Stimulated activated memory B cell treated with anti-CD40 and anti-IgM and Interleukin-4, amounts not matched to agents 10 μg/mL and 1 μg/mL and 100 μg/mL, for 72 hours (primary cell): ENCODE measurements at places on chromosomes 2 and 18.

DNA sequence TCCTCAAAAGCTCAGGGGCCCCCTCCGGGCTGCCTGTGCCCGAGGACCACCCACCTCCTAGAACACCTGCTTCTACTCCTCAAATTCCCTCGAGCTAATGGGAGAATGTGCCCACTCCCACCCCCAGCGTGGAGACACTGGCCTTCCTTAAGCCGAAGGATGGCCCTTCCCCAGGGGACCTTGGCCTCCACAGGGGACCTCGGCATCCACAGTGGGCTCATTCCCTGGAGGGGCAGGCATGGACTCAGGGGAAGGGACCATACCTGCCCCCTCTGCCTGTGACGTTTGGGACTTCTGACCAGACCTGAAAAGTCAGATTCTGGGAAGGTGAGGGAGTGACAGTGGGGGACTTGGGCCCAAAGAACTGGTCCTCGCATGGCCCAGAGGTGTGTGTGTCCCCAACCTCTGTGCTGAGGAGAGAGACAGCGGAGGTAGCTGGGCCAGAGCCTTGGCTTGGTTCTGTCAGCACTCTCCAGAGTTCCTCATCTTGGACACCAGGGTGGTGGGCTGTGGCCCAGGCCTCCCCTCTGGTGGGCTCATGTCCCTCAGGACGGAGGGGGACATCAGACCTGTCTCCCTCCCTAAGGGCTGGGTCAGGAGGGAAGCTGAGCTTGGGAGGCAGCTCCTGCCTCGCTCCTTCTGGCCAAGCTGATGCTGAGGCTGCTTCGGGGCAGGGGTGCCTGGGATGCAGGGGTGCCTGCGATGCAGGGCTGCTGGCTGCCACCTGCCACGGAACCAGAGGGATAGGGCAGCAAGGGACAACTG is 240.4 kb downstream of the HAUS1 start:
- no peak for ATAC-seq

- ATAC-seq, result no peak
Observed at GRCh38 chr18:63025251-63026090, 294.1 kb downstream of the BCL2 start.

DNA sequence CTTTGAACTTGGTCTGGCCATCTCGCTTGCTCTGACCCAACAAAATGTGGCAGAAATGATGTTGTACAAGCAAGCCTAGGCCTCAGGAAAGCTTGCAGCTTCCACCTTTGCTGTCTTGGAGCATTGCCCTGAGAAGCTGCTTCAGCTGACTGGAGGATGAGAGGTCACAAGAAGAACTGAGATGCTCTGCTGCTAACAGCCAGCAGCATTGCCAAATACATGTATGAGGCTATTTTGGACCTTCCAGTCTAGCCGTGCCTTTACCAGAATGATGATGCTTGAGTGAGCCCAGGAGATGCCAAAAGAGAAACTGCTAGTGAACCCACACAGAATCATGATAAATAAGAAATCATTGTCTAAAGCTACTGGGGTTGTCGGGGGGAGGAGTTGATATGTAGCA is 13.2 kb upstream of the ITGAV start:
- no peak for ATAC-seq

- no peak for ATAC-seq
Observed at GRCh38 chr2:18479947-18480369, 80.5 kb downstream of the RDH14 start.

DNA sequence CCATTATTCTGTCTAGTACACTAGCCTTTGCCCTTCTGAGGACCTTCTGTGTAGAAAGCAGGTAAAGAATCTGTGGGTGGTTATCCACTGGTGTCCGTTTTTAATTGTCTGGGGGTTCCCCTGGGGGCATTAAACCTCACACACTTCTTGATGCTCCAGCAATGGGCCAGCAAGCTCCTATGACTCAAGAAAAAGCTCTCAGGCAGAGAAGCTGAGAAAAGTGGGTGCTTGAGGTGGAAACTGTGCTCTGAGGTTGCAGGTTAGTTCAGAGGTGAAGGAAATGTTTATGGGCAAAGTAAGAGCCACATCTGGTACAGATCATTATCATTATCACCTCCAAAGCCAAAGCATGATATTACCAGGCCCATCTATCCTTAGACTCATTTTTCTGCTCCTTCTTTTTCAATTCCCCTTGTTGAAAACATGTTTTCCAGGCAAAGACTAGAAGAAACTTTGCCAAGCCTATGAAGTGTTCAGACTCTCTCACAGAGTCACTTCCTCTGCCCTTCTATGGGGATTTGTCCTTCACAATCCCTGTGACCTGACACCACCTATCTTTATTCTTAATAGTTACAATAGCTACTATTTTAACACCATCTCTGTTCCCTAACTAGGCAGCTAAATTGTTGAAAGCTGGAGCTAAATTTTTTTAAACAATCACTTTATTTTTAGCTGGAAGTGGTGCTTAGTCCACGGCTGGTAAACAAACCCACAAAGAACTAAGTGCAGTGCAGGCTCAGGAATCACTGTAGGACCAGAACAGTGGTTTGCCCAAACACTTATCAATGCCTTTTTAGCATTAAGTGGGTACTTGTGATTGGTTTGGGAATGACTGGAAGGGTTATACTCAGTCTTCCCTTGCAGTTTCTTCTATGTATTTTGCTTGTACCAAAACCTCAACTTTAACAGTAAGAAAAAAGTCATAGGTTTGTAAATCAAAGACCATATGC is 512.8 kb upstream of the POU3F3 start:
- no peak for ATAC-seq

DNA sequence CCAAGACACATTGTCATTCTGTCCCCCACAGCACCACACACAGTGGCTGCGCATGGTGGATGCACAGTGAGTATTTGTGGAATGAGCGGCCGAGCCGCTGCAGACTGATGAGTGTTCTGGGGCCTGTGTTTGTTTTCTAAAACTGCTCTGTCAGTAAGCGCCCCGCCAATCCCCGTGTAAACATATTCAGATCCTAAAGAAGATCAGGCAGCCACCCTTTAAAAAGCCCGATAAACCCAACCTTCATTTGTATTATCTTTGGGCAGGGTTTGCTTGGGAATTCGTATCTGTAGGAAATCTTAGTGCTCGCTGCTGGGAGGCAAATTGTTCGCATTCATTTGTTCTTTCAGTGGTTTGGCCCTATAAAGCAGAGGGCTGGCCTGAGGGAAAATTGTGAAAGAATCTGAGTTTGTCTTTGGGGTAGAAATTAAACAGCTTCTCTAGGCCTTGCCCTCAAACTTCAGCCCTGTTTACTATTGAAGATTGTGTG is 68.6 kb downstream of the TGOLN2 start:
- ATAC-seq, result no peak

- peak; percentile 50 for ATAC-seq
Observed at GRCh38 chr2:183383854-183384253, 259.6 kb downstream of the NUP35 start.

- no peak for ATAC-seq
Observed at GRCh38 chr2:235088496-235088921, 136.7 kb downstream of the SH3BP4 start.

DNA sequence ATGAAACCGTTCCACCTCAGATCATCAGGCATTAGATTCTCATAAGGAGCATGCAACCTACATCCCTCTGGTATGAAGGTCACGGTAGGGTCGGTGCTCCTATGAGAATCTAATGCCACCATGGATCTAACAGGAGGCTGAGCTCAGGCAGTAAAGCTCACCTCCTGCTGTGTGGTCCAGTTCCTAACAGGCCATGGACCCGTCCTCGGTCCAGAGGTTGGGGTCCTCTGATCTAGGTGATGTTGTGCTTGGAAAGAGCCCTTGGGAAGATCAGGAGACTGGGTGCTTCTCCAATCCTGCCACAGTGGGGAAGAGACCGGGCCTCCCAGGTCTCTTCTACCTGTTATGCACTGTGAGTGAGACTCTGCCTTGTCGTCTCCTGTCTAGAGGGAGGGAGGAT is 104.6 kb downstream of the ACKR3 start:
- ATAC-seq, result no peak

GRCh38 chr18:36536426-36536825 is 238.9 kb downstream of the FHOD3 start:
- ATAC-seq, result no peak

DNA sequence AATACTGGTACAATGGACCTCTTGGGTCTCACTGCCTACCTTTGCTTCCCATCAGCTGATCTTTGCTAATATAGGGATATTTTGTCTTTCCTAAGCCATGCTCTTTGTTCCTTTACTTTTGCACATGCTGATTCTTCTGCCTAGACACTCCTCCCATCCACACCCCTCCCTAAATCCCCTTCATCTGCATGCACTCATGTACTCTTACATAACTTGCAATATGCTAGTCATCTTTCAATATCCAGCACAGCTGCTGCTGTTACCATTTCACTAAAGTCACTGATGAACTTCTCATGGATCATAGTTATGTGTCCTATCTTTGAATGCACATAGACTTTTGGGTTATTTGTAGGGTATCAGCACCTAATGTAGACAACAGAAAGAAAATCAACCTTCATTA is 18.5 kb upstream of the DTNA start:
- ATAC-seq, result no peak

DNA sequence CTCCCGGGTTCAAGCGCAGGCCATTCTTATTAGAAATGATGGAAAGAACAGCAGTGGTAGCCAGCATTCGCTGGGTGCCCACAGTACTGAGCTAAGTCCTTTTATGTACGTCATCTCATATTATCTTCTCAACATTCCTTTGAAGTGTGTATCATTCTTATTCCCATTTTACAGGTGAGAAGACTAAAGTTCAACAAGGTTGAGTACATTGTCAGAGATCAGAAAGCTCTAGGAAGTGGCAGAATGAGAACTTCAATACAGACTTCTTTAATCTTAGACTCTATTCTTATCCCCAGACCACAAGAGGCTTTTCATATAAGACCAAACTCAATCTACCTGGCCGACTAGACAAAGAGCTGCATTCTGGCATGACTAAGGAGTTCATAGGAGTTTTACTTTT is 86.7 kb downstream of the NPAS2 start:
- ATAC-seq, result no peak

DNA sequence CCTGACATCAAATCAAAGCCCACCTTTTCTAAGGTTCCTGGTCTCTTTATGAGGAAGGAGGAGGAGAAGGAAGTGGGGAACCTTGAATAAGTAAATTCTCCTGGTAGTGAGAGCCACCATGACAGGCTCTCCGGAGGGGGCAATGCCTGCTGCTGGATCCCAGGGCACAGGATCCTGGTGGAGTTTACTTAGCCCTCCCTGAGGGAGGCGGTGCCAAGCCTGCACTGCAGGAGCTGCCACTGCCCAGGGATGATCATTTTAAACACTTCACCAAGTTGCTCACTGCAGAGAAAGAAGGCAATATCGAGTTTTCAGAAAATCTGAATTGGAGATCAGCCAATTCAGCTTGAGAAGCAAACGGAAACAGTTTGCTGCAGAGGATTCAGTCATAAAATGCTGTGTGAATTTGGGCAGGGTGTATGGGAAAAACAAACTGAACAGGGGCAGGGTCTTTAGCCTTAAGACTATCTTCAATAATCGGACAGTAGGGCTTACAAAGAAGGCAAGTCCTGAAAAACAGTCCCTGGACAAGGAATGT is 200.7 kb downstream of the RAD51AP2 start:
- no peak for ATAC-seq

- no peak for ATAC-seq
Observed at GRCh38 chr18:30386624-30387023, 655.9 kb downstream of the DSC3 start.
